ENCODE measurements at places on chromosomes 6 and 20.

DNA sequence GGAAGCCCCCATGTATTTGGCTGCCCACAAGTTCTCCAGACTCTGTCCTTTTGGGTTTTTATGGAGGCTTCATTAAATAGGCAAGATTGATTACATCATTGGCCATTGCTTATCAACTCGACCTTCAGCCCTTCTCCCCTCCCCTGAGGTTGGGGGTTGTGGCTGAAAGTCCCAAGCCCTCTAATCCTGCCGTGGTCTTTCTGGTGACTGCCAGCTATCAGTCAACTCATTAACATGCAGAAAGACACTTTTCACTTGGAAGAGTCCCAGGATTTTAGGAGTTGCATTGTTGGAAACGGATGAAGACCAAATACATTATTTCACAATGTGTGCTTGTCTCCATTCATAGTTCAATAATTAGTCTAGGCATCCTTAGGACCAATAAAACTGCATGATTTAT lies 9.5 kb downstream of the CDC5L start:
- DNase-seq: no peak

DNA sequence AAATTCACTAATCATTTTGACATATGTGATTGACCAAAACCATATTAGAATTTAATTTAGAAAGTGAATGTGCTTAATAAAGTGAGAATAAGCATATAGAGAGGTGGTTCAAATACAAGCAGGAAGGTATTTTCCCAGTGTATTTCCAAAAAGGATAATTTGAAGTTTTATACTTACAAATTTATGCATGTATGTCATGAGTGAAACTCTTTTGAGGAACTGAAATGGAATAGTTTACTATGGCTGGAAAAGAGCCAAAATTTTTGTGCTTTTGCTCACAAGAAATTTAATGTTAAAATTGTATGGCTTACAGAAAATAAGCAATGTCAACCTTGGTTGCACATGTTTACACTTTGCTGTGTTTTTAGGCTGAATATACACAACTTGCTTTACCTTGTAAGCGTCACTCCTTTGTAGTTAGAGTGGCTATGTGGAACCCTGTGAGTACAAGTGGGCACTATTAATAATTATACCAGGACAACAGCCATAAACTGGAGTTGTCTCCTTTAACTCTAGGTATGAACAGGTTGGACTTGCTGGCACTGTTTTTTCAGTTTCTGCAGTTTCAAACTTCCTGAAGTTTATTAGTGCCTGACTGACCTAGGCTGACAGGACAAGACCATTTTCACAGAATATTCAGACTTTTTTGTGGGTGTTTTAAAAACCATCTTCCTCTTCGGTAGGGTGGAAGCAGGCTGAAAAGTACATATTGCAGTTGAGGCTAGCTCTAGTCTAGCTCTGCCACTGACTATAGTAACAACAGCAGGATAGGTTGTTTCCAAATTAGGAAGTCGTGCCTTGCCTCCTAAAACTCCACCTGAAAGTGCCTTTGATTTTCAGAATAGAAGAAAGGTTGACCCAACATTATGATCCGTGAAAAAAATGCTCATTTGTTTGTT lies 6.0 kb downstream of the AFDN start:
- no peak for DNase-seq

- DNase-seq: no peak
Measured at GRCh38 chr6:117425431-117426153, at the start of gene ROS1. ROS1 (minus strand) TSS chr6:117425942; CDS start chr6:117425656, 286 bp downstream.

DNA sequence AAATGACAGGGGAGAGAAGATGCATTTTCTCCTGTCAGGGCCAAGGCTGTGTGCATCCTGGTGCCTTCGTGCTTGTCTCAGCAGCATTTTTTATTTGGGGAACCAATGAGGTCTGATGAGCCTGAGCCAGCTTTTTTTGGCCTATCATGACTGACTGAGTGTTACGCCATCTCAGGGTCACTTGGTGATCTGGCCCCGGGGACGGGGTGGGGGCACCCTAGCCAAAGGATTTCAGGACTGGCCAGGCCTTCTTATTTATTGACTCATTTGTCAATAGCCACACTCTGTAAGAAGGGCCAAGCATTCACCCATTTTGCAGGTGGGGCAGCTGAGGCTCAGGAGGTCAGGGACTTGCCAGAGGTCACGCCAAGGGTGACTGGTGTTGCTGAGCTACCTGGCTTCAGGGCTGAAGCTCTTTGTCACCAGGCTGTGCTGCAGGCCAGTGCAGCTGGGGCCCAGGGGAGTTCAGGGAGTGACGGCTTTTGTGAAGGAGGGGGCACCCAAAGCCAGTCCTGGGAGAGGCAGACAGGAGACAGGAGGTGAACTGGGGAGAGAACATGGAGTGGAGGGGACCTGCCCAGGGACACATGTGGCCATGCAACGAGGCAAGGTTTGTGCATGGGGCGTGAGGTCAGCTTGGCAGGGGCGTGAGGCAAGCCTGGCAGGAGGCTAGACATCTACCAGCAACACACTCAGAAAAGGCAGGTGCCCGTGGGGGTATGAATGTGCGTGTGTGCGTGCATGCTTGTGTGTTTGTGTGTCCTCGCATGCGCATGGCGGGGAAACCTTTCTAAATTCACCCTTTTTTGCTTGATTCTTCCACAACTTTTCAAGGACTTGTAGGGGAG lies 31.1 kb downstream of the VSTM2L start:
- no peak for DNase-seq

- no peak for DNase-seq
Measured at GRCh38 chr20:39248171-39248861, 286.2 kb downstream of the DHX35 start.

- no peak for DNase-seq
Measured at GRCh38 chr6:49905296-49905695, 39.0 kb upstream of the CRISP1 start.

GRCh38 chr6:82957171-82957867 lies 108.3 kb downstream of the UBE3D start:
- no peak for DNase-seq

- no peak for DNase-seq
Measured at GRCh38 chr6:3542032-3542640, 85.3 kb upstream of the SLC22A23 start.

DNA sequence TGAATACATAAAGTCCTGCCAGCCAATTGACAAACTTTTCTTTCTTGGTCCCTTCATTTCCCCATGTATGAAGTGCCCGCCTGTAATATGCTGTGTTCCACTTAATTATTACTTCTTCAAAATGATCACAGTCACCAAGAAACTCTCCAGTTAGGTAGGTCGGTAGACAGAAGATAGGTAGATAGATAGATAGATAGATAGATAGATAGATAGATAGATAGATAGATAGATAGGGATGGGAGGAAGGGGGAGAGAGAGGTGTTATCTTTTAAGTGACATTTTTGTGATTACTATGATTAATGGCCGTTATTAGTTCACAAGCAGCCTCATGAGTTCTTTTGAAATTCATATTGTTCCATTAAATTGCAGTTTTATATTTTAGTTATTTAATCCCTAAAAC lies 79.5 kb upstream of the TPD52L1 start:
- no peak for DNase-seq

GRCh38 chr20:4665591-4665990 lies 56.1 kb upstream of the PRND start:
- peak; percentile 18 for DNase-seq

GRCh38 chr6:122059918-122060317 lies 339.5 kb upstream of the HSF2 start:
- DNase-seq: no peak

GRCh38 chr20:46176739-46177378 lies 58.7 kb downstream of the CD40 start:
- DNase-seq: no peak

- DNase-seq: no peak
Measured at GRCh38 chr6:150298030-150298380, 70.8 kb upstream of the IYD start.

DNA sequence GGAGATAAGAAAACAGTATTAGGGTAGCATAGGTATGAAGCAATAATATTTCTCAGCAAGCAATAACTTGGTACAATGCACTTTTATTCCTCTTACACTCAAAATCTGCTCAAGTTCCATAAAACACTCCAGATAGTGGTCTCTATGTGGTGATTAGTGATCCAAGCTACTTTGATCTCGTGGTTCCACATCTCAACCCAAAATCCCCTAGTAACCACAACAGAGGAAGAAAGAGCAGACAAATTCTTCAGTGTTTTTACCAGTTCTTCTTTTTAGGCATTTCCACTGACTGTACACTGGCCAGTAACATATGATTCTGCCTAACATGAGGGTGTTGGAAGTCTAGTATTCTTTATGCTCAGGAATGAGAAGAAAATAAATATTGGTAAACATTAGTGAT lies 309.0 kb upstream of the PTCHD4 start:
- no peak for DNase-seq
